ENCODE measurements at places on chromosomes 6 and 20.

GRCh38 chr6:35922139-35922554, 1.2 kb upstream of the SRPK1 start:
- H3K4me1 ChIP-seq = peaks cover 19% of the 10 kb centered on the region
- H3K4me3 ChIP-seq = peak overlapping the region; percentile 90
- no peak for DNase-seq

GRCh38 chr20:19419396-19419795, 207.0 kb downstream of the SLC24A3 start:
- H3K27ac ChIP-seq = no peak overlapping the region

DNA sequence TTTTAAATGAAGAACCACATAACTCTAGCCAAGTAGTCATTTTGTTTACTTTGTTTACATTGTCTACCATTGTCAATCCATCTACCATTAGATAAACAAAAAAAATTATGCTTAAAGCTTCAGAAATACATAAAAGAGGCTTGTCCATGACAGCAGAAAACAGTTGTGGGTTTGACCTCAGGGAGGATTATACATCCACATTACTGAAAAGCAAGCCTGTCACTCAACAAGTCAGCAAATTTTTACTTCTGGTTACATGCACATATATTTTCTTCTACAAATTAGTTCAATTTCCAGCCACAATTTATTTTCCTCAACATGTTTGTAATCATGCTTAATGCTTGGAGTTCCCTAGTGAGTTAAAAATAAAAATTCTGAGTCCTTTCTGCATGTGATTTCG, 713.3 kb downstream of the COL12A1 start:
- DNase-seq = no peak
- H3K4me3 ChIP-seq = no peak overlapping the region
- no peaks in the 10 kb centered on the region for H3K4me1 ChIP-seq
- H3K27ac ChIP-seq = no peak overlapping the region

DNA sequence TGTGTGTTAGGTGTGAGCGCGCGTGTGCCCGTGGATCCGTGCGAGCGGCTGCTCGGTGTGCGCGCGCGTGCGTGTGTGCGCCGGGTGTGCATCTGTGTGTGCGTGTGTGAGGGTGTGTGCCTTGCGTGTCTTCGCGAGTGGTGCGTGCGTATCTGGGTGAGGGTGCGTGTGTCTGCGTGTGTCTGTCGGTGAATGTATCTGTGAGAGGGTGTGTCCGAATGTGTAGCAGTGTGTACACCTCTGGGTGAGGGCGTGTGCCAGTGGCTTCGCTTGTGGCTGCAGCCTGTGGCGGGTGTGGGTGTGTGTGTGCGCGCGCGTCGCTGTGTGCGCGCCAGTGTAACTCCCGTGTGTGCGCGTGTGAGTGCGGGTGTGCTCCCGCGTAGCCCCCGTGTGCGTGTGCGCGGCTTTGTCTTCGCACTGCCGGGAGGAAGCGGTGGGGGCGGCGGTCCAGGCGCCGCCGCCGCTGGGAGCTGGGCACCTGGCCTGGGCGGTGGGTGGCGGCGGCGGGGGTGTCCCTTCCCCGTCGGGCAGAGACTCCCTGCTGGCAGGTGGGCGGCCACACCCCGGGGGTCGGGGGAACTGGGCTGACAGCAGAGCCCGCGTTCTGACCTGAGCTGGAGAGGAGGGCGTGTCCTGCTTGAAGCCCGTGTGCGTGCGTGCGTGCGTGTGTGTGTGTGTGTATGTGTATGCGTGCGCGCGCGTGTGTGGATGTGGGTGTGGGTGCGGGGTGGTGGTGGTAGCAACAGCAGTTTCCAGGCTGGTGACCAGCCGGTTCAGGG, 61.3 kb upstream of the EPB41L1 start:
- peak overlapping the region; percentile 98 for H3K4me3 ChIP-seq
- DNase-seq = no peak
- peaks cover 33% of the 10 kb centered on the region for H3K4me1 ChIP-seq
- H3K27ac ChIP-seq = peak overlapping the region; percentile 98

DNA sequence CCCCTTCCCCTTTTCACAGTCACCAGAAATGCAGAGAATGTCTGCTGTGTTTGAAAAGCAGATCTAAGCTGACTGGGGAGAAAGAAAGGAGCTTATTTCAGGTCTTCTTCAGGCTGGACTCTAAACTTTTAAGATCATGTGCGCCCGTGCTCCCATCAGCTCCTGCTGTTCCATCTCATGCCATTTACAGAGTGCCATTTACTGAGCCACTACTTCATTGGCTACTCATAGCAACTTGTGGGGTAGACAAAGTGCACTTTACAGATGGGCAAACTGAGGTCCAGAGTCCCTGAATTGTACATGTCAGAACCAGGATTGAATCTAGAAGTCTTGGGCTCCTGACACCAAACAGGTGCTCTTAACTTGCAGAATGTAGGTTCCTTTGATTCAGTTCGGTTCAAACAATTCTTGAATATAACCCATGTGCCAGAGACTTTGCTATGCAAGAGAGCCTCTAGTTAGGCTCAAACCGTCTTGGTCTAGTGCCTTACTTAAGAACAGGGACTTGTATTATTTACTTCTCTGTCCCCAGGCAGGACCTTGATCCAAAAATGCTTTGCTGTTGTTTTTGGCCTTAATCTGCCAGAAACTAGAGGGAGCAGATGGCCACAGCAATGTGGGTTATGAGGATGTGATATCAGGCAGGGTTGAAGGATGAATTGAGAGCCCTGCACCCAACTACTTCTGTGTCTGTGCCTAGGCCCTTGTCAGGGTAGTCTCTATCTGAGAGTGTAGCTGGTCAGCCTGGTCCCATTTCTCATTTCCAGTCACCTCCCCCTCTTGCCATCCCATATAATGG, 56.4 kb downstream of the RALY start:
- H3K36me3 ChIP-seq = no peaks in the 10 kb centered on the region
- no peaks in the 10 kb centered on the region for H3K27me3 ChIP-seq
- no peak overlapping the region for H3K4me3 ChIP-seq

- H3K27ac ChIP-seq = no peak overlapping the region
- no peaks in the 10 kb centered on the region for H3K36me3 ChIP-seq
- no peak overlapping the region for H3K4me3 ChIP-seq
Observed at GRCh38 chr20:9203081-9203447, 134.2 kb downstream of the PLCB4 start.

GRCh38 chr6:95784019-95784418, 206.7 kb downstream of the MANEA start:
- DNase-seq = no peak
- no peaks in the 10 kb centered on the region for H3K36me3 ChIP-seq

- peaks cover 2% of the 10 kb centered on the region for H3K27me3 ChIP-seq
- H3K4me3 ChIP-seq = no peak overlapping the region
- H3K36me3 ChIP-seq = no peaks in the 10 kb centered on the region
- DNase-seq = no peak
Observed at GRCh38 chr20:5741089-5741488, 9.1 kb upstream of the SHLD1 start.

DNA sequence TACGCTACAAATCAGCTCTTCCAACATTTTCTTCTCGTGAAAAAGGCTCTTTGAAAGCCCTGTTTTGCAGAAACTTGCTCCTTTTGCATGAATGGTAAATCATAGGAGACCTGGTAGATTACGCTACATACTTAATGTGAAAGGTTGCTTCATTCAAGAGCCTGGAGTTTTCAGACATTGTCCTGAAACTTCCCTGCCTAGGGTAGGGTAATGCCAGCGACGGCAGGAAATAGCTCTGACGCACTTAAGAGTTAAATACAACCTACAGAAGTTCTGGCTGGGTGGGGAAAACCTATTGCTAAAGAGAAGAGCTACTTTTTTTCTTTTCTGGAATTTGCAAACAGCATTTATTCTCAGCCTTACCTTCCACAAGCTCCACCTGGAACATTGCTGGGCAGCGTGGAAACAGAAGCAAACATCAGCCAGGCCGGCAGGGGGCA, 144.5 kb downstream of the LPA start:
- DNase-seq = no peak
- H3K27ac ChIP-seq = peak overlapping the region; percentile 93
- no peaks in the 10 kb centered on the region for H3K36me3 ChIP-seq
